AG09319 (cell line): ENCODE measurements at places on chromosomes 13 and 19.

DNA sequence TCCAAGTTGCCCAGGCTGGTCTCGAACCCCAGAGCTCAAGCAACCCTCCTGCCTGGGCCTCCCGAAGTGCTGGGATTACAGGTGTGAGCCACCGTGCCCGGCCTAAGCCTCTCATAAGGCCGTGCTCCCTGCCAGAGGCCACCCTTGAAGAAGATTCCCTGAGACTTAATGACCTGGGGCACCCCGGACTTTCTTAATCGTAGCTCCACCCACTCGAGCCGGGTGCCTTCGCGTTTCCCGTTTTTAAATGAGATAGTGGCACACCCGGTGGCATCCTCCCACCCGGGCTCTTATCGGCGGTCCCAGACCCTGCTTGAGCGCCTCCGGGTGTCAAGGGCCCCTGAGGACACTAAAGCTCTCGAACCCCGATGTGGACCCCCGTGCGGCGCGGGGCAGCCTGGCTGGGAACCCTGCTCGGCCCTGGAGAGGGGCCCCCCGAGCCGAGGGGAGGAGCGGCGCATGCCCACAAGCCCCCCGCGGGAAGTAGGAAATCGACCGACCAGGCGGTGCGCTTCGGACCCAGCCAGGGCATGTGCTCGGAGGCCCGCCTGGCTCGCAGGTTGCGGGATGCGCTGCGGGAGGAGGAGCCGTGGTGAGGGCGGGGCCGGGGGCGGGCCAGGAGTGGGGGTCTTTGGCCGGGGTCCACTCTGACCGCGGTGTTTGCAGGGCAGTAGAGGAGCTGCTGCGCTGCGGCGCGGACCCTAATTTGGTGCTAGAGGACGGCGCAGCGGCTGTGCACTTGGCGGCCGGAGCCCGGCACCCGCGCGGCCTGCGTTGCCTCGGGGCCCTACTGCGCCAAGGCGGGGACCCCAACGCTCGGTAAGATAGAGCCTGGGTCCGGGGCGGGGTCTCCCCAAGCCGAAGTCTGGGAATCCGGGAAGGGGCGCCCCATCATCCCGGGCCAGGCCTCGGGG is at the start of gene ANKLE1:
ANKLE1 (plus strand) TSS at position 511 of the 914 bp plus-strand sequence; CDS start at position 531, 20 bp downstream.
- DNase-seq = no peak

GRCh38 chr13:52615812-52616211 is 26.4 kb upstream of the HNRNPA1L2 start:
- DNase-seq = no peak

DNA sequence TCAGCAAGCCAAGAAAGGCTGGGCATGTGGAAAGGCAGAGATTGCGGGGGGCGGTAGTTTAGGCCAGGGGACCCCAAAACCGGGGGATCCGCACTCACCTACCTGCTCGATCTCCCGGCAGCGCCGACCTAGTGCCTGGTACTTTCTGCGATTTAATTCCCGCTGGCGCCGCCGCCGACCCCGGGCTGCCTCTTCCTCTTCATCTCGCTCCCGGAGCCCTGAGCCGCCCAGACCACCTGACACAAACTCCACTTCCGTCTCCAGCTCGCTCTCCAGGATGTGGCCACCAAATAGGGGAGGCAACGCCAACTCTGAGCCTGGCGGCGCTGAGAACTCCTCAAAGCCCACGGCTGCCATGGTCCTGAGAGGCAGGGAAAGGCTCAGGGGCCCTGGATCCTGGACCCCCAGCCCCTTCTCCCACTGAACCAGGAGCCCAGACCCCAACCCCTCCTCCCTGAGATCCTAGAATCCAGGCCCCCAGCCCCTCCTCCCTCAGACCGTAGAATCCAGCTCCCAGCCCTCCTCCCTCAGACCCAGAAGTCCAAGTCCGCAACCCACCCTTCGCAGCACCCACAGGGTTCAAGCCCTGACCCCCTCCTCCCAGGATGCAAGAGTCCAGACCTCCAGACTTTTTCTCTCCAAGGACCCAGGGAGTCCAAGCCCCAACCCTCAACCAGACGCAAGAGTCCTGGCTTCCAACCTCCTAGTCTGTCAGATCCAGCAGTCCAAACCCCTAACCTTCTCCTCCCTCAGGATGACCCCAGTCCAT is 933 bp downstream of the TFPT start:
- DNase-seq = no peak

DNA sequence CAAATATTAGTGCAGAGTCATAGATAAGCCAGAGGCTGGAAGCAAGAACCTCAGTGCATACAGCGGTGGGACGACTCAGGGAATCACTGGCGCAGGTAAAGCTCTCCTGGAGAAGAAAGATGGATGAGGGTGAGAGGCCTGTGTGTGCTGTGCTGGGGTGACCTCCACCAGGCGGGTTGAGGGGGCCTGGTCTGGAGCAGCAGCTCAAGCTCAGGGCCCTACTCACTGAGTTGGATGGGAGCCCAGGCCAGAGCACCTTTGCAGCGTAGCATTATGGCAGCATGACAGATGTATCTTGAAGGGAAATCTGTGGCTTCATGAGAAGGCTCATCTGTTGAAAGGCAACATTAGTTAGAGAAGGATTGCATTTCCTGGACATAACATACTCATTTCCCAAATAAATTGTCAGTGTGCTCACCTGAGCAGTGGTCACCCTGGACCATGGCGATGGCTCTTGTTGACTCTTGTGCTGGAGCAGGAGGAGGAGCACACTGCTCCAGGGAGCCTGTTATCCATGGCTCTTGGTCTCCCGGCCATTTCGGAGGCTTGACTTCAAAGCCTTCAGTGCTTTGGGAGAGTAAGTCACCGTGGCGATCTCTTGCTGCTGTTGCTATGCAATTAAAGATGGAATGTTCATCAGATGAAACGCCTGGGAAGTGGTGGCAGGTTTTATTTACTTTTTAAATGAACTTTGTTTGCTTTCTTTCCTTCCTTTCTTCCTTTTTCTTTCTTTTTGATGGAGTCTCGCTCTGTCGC is 25.0 kb downstream of the HNRNPM start:
- DNase-seq = no peak

- no peak for DNase-seq
Measured at GRCh38 chr13:94548382-94548781, 47.6 kb downstream of the TGDS start.

DNA sequence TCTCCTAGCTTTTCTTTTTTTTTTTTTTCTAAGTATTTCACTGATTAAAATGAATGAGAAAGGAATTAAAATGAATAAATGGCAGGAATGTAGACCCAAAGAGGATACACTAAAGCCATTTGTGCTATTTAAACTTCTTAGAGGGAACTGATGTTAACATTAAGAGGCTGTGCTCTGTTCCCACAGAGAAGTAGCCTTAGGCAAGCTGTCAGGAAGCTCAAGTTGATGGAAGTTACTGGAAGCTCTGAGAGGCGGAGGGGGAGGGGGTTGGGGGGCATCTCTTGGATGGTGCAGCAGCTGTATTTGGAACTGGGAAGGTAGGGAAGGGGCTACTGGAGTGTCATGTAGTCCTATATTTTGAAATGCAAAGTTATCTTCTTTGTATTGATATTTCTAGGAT is 168.2 kb downstream of the DNAJC15 start:
- no peak for DNase-seq

DNA sequence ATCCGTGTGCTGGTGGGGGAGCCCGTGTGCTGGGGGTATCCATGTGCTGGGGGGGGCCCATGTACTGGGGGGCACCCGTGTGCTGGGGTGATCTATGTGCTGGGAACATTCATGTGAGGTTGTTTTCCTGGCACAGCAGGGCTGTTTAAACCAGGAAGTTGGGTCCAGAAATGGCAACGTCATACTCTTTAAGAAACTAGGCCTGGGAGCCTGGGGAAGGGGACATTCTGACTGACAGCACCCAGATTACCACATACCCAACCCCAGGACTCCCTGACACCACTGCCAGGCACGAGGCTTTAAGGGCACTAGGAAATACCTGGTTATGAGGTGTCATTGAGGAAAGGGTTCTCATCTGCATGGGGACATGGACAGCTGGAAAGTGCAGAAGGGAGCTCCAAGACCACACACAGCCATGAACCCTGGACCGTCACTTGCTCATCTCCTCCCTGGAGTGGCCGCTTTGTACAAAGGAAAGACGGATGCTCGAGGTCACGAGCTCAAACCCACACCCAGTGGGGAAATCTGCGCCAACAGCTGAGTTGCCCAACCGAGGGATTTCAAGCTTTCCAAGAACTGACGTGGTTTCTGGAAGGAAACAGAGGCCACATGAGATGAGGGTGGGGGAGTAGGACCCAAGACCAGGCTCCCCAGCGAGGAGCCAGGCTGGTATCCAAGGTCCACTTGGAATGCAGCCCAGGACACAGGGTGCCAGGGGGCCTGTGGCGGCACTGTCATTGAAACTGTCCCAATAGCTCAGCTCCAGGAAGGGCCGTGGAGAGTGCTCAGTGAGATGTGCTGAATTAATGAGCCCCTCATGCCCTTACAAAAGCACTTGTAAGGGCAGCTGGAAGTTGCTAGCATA is 40.9 kb downstream of the RAB20 start:
- DNase-seq = peak; percentile 43

DNA sequence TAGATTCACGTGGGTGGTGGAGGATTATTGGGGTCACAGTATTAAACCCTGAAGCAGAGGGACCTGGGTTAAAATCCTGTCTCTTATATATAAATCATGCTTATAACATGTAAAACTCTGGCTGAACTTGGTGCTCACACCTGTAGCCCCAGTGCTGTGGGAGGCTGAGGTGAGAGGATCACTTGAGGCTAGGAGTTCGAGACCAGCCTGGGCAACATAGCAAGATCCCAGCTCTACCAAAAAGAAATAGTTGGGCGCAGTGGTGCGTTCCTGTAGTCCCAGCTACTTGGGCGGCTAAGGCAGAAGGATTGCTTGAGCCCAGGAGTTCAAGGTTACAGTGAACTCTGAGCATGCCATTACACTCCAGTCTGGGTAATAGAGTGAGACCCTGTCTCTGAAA is 2.4 kb downstream of the ZNF805 start:
- no peak for DNase-seq

- no peak for DNase-seq
Measured at GRCh38 chr19:40692212-40692551, 1.7 kb upstream of the NUMBL start.

DNA sequence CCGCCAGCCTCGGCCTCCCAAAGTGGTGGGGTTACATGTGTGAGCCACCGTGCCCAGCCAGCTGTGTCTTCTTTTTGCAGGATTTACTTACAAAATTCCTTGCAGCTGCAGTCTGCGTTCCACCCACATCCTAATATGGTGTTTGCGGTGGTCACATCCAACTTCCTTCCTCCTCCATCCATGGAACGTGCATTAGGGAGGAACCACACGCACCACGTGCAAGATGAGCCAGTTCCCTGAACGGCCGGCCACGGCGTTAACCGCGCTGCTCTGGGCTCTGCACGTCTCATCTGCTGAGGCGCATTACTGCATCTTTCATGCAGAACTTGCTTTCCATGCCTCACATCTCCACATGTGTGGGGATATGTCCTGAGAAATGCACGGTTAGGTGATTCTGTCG is 13.0 kb upstream of the SIGLEC11 start:
- DNase-seq = no peak

DNA sequence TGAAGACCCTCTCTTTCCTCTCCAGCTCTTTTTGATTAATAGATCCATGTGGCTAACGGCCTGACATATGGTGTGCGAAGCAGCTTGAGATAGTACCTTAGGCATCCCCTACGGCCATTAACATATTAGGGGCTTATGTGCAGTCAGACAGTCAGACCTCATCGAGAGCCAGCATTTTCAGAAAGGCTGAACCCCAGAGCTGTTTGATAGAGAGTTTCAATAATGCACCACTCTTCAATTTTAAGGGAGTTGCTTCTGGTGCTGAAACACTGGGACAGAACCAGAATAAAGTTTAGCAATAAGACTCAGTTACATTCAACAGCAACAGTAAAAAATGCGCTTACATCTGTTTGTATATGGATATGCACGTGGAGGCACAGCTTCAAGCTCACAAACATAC is 10.8 kb downstream of the POU4F1 start:
- no peak for DNase-seq

DNA sequence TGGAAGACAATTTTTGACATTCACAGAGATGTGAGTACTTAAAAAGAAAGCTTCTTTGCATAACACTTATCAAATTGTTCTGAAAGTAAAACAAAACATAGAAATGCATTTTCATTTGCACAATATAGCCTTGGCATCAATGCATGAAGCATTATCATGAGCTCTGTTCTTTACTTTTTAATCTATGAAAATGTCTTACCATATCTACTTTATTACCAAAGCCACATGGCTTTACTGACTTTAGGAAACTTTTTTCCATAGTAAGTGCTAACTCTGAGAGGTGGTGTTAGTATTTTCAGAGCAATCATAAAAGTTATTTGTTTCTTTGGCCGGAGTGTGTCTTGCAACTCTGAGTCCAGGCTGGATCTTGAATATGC is 10.5 kb downstream of the TNFRSF19 start:
- no peak for DNase-seq

- DNase-seq = no peak
Measured at GRCh38 chr13:33723365-33723764, 94.6 kb upstream of the RFC3 start.

GRCh38 chr13:34372581-34372980 is 554.6 kb downstream of the RFC3 start:
- no peak for DNase-seq

GRCh38 chr19:8321986-8322637 is 816 bp downstream of the RPS28 start:
- DNase-seq = no peak

DNA sequence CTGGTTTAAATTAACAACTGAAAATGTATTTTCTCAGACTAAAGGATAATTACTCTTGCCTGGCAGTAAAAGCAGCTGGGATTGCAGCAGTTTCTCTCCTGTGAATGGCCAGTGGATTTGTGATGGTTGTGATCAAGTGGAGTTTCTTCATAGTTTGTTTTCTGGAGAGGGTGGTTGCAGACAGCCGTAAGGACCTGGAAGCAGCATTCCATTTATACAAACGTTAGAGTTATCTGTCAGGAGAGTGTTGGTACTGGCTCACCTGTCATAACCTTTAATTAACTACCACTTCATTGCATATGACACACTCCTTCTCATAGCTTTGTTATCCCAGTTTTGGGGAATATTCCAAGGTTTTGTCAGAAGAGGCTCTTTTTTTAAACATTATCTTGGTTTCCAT is 258.4 kb upstream of the SLC10A2 start:
- DNase-seq = no peak

GRCh38 chr19:34838248-34838647 is 65.2 kb upstream of the ZNF599 start:
- no peak for DNase-seq

DNA sequence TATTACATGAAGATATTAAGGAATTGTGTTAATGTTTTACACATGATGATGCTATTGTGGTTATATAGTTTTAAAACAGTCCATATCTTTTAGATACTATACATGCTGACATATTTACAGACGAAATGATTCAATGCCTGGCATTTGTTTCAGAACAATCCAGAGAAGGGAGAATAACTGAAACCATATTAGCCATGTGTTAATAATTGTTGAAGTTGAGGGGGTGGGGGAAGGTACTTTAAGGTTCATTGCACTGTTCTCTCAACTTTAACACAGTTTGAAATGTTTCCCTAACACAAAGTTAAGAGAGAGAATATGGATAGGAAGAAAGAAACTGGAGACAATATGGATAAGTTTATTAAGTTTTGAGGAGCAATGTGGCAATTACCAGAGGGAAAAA is 5.8 kb downstream of the CRYL1 start:
- peak; percentile 27 for DNase-seq

DNA sequence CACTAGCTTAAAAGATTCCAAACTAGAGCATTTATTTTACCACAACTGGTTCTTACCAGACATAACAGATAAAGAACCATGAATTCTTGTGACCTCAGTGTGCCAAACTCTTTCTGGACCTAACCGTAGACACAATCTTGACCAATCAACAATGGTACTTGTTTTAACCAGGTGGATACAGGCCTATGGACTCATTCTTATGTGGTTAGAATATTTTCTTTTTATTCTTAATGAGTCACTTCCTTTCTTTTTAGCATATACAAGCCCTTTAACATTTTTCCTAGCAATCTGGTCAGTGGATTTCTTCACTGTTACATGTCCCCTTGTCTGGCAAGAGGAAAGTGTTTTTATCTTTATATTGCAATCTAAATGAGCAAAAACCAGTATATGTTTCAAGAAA is 792.1 kb upstream of the SPRY2 start:
- DNase-seq = no peak
